Suppressor macrophage treated with lipopolysaccharide for 1 hour (primary cell): ENCODE measurements at places on chromosomes 6 and 20.

- no peak for DNase-seq
Observed at GRCh38 chr6:68108233-68108835, 526.7 kb upstream of the ADGRB3 start.

DNA sequence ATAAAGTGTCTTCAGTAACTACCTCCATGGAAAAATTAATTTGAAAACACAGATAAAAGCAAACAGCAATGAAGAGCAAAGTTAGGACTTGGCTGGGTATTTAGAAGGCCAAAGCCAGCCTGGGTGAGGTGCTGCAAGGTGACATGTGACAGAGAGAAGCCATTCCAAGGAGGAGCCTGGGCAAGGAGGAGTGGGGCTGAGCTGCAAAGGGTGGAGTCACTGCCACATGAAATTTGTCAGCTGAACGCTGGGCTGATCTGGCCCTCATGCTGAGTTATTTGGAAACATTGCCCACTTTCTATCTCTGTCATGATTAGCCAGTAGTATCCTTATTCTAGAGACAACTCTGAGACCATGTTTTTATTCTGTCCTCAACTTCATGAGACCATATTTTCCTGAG is 76.3 kb downstream of the PERP start:
- DNase-seq = no peak

- DNase-seq = peak; percentile 80
Observed at GRCh38 chr6:166556863-166557322, 29.6 kb downstream of the RAMACL start.

- peak; percentile 36 for DNase-seq
Observed at GRCh38 chr20:62122654-62123449, 577 bp downstream of the LSM14B start.

DNA sequence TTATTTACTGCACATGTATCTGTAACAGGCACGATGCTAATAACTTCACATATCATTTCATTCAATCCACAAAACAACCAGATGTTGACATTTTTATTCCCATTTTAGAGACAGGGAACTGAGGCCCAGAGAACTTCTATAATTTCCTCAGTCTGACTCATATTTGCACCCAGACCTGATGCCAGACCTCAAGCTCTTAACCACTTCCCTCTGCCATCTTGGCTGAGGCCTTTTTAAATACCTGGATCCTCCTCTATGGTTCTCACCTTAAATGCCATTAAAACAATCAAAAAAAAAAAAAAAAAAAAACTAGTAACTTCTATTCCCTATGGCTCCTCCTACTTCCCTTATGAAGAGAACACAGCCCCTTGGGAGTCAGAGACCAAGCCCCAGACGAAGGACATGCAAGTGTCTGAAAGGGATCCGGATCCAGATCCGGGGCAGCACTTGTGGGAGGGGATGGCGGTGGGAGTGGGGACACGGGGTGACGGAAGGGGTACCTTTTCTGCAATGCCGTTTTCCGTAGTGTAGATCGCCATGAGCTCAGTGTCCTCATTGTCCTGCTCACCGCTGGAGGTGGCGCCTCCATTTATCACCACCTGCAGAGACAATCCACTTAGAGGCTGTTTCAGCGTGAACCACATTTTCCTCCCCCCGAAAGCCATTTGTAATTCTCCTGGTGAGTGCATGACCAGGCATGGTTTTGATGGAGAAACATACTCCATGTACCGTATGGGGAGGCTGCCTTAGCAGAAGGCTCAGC is 88.7 kb downstream of the SLC23A2 start:
- no peak for DNase-seq

DNA sequence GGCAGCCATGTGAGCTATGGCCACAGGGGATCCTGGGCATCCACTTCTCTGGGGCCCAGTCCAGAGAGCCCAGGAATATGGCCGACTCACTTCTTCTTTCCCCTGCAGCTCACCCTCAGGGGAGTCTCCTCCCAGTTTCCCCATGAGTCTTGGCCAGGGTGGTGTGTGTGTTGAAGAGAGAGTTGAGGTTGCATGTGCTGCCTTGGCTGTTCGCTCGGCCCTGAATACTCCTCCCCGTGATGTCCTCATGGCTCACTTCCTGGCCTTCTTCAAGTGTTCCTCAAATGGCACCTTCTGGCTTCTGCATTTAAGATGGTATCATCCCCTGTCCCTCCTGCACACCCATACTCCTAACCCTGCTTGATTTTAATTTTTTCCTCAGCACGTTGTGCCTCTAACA is 3.2 kb upstream of the TREML1 start:
- peak; percentile 76 for DNase-seq

- no peak for DNase-seq
Observed at GRCh38 chr20:6492271-6493055, 275.0 kb upstream of the BMP2 start.

DNA sequence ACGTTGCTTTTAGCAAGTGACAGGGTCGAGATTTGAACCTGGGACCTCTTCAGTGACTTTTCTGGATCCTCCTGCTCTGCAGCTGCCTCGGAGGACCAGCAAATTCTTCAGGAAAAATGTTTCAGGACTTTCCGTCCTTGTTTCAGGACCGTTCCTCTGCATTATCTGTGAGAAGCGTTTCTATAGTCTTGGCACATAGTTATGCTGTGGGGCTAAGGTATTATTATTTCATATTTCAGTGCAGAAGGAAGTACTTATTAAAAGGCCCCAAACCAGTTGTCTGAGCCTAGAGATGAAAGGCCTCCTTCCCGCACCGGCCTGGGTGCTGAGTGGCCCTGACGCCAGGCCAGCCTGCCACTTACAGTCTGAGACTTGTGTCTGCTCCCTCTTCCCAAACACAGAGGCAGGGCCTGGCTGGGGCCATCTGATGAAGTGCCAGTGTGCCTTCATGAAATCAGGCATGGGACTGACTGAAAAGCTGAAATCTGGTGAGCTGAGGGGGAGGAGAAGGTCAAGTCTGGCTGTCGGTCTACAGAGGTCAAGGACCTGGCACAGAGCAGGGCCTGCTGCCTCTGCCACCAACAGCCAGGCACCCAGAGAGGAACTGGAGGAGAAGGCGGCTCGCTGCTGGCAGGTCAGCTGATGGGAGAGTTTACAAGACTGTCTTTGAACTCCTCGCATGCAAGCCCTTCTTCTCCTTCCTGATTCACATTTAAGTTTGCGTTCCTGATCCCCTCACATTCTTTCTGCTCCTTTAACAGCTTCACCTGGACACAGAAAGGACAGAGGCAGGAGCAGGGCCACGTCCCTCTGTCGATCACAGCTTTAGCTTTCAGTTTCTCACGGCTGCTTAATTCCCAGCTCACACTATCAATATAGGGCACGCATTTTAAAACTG is 8.9 kb upstream of the QKI start:
- peak; percentile 76 for DNase-seq

DNA sequence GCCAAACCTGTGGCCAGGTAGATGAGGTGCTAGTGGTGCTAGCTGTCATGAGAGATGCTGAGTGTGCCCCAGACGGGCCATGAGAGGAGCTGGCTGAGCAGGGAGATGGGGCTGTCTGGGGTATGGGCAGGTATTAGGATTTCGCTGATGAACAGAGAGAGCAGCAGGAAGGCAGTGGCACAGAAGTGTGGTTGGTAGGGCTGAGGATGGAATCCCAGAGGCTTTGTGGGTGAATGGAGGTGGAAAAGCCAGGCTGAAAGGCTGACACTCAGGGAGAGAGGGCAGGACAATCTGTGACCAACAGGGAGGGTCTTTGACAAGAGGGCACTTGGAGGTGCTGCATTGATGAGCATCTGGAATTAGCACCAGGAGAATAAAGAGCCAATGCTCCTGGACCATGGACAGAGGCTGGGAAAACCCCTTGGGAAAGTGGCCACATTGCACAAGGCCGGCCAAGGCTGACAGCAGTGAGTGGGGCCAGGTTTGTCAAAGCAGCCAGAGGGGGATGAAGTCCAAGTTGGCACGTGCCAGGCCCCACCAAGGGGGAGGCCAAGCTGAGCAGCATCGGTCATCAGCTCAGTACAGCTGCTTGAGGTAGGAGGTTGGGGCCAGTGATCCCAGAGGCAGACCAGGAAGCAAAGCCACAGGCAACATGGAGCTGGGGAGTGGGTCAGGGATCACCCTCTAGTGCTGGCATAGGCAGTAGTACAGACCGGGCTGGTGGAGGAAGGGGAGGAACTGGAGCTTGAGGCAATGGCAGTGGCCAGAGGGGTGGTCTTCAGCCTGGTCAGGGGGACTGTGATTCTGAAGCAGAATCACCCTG is 19.7 kb upstream of the SGK2 start:
- DNase-seq = no peak

- no peak for DNase-seq
Observed at GRCh38 chr6:159806021-159806458, 6.0 kb downstream of the PNLDC1 start.

DNA sequence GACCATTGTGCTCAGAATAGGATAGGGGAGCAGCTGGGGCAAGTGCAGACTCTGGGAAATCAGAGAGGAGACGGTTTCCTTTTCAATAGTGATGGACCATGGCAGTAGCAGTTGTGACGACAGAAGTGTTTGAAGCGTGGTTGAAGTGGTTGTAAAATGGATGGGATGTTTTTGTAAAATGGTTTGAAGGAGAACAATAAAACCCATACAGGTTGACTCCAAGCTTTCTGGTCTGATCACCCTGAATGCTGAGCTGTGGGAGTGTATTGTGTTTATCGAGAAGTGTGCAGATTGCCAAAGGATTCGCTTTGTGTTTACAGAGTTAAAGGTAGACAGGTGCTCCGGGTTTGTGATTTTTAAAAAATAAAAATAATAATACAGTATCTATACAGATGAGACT is 255.2 kb upstream of the SULF2 start:
- no peak for DNase-seq

DNA sequence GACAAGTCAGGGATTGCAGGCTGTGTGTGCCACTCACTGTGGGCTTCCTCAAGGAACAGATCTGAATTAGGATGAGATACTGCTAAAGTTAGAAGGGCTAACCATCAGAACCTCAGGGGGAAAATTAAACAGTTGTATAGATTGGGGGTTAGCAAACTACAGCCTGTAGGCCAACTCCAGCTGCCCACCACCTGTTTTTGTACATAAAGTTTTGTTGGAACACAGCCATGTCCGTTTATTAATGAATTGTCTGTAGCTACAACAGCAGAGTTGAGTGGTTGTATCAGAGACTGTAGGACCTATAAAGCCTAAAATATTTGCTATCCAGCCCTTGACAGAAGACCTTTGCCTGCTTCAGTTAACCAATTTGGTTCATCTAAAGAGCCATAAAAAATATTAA is 127.2 kb upstream of the ECI2 start:
- DNase-seq = no peak

DNA sequence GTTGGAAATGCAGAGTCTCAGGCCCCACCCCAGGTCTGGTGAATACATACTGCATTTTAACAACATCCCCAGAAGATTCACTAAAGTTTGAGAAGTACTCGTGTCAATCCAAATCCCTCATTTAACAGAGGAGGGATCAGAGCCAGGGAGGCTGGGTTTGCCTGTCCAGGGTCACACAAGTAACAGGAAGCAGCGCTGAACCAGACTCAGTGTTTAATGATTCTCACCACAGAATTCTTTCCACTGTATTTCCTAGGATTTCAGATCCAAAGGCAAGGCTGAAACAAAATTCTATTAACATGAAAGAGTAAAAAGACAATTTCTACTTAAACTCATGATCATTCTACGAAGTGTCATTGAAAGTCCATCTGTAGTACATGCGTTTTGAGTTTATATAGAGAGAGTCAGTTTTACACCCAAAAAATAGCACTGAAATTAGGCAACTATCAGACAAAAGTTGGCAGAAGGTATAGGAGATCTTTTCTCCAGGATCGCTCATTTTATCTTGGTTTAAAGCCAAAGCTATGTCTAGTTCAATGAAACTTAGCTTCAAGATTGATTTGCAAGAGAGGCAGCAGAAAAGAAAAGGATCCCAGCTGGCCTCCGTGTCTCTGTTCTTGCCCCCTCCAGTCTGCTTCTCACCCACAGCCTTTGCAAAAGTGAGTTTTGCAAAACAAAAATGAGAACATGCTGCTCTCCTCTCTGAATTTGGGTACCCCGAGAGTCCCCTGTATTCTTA is 6.0 kb upstream of the AGPAT4 start:
- DNase-seq = no peak

DNA sequence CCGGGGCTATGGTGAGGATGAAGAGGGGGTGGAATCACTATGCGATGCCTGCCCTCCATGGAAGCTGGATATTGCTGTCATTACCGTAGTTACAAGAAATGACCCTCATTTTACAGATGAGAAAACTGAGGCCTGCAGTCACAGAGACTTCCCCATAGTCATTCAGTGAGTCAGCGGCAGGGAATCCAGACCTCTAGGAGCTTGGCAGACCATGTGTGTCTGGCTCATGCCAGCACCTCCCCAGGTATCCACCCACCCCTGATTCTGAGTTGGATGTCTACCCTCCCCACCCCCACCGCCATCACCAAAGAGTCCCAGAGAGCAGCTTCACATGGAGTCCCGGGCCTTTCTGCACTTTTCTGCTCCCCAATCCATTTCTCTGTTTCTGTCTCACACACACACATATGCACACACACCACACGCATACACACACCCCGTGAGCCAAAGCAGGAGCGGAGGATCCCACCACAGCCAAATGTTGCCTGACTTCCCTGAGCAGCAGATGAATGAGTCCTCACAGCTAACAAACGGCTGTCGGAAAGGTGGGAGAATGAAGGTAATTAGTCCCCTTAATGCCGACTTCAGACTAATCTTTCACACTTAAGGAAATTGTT is 24.8 kb downstream of the CDH22 start:
- DNase-seq = no peak

DNA sequence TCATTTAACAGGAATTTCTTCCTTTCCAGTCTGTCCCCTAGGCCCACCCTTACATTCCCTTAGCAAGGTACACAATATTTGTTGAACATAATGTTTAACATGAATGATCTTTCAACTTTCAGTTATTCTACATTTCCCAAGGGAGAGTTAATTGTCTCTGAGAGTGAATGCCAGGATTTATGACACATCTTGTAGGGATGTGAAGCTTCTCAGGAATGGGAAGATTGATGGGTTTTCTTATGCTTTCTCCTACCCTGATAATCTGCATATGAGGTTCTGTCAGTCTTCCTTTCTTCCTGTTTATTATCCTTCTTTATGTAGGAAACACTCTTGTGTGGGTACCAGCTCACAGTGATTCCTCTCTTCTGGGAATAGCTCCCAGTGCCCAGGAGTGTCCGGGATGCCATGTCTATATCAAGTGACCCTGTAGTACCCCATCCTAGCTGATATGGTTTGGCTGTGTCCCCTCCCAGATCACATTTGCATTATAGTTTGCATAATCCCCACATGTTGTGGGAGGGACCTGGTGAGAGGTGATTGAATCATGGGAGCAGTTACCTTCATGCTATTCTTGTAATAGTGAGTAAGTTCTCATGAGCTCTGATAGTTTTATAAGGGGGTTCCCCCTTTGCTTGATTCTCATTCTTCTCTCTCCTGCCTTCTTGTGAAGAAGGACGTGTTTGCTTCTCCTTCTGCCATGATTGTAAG is 7.1 kb upstream of the FYN start:
- no peak for DNase-seq

GRCh38 chr6:35318196-35319171 is 20.9 kb downstream of the DEF6 start:
- no peak for DNase-seq

GRCh38 chr6:80658926-80659325 is 552.5 kb downstream of the BCKDHB start:
- no peak for DNase-seq

- no peak for DNase-seq
Observed at GRCh38 chr20:26207237-26207966, 510.7 kb upstream of the ZNF337 start.

- no peak for DNase-seq
Observed at GRCh38 chr20:58715801-58716475, 23.3 kb downstream of the NPEPL1 start.
